T-helper 9 cell (primary cell): ENCODE measurements at places on chromosomes 2 and 18.

- DNase-seq, result no peak
Measured at GRCh38 chr2:48984922-48985321, 169.4 kb downstream of the FSHR start.

DNA sequence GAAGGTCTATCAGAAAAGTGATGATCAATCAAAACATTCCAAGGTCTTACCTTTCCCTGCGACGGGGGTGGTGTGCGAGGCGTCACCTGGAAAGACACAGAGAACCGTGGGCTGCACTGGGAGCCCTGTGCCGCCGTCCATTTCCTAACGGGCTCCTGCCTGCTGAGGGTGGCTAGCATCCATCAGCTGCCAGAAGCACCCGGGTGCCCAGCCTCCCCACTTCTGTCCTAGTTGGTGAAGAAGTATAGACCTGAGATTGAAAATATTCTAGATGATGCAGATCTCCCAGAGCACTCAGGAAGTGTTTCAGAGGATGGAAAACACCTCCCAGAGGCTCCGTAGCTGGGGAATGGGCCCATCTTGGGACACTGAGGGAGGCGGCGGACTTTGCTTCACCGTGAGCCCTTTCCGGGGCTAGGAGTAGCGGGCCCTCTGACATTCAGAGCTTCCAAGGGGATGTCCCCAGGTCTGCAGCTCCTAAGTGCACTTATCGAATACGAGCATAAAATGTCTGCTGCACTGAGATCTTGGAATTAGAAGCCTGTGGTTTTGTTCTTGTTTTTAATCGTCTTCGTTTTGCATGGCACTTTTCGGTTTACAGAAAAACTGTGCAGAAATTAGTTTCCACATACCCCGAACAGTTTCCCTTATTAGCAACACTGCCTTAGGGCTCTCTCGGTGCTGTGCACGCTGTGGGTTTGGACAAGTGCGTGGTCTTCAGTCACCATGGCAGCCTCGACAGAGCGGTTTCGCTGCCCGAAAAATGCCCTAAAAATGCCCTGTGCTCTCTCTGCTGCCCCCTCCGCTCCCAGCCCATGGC, 143.5 kb downstream of the MBP start:
- DNase-seq, result no peak

GRCh38 chr2:33620-34019, 12.7 kb downstream of the FAM110C start:
- DNase-seq, result no peak

DNA sequence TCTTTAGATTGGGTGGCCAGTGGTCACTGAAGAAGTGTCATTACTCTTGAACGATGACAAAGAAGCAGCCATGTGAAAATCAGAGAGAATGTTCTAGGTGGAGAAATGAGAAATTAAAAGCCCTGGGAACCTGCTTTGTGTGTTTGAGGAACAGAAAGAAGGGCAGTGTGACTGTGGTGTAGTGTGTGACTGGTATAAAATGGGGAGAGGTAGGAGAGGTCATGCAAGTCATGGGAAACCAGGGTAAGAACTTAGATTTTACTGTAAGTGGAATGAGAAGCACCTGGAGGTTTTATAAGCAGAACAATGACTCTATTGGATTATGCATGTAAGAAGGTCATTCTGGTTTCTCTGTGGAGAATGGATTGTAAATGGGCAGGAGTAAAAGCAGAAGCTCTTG, 12.2 kb downstream of the ICOS start:
- DNase-seq, result no peak

GRCh38 chr2:147628971-147629421, 215.8 kb upstream of the ACVR2A start:
- no peak for DNase-seq

DNA sequence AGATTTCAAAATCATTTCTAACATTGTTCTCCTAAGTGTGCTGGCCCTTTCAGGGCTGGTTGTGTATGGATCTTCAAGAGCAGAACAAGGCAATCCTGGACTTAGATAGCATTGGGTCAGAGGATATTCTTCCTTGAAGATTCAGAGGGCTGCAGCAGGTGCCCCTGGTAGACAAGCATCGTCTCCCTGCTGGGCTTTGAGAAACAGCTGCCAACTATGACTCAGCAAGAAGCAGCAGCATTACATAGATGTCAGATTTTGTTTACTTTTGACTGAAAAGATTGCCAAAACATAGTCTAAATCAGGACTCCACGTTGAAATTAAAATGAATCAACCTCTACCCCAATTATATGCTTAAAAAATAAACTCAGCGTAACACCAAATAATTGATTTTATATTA, 618.8 kb downstream of the SOCS6 start:
- DNase-seq, result no peak

GRCh38 chr18:46518438-46518837, 138.6 kb downstream of the LOXHD1 start:
- DNase-seq, result no peak

DNA sequence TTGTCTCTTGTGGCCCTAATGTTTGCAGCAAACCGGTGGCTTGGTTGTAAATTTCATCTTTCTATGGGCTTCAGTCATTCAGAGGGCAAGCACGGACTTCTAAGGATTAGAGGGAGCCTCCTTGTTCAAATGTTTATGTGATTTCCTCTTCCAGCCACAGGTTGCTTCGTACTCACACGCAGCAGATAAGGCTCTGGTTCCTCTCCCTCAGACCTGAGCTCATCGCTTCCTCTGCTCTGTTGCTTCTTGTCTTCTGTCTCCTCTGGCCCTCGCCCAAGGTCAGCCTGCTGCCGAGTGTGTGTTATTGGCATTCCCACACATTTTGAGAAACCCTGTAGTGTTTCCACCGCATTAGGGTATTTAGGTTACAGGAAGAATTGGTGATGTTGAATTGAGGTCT, 44.0 kb downstream of the MYL12B start:
- DNase-seq, result peak; percentile 3

DNA sequence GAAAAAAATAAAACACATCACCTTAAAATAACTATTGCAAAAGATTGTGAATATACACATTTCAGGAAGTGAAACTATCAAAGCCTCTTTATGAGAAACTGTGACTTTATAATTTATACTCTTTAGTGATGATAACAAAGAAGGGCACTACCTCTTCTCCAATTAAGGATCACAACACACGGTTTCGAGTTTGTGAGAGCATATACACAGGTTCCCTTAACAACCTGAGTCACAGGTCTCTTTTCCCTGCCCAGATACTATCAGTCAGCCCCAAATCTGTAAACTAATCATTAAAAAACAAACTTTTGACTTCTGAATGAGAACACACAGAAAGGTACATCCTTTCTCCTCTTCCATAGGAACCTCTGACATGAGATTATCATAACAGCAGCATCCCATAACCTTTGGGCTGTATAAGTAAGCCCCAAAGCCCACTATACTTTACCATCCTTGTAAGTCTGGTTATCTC, 44.9 kb downstream of the PTPN2 start:
- no peak for DNase-seq

DNA sequence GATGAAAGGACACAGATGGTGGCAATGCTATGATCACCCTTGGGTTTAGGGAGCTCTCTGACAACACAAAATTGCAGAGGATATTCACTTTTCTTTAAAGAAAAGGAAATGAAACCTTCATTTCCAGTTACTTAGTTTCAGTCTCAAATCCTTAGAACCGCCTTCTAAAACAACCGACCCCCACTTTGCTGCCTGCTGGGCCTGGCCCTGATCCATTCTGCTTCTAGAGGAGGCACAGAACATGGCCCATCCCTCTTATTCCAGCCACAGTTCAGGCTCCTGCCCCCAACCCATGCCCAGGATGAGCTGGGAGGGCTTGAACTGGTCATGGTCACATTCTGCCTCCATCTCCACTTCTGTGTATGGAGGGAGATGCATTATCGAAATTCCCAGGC, 311.6 kb downstream of the EN1 start:
- DNase-seq, result no peak

DNA sequence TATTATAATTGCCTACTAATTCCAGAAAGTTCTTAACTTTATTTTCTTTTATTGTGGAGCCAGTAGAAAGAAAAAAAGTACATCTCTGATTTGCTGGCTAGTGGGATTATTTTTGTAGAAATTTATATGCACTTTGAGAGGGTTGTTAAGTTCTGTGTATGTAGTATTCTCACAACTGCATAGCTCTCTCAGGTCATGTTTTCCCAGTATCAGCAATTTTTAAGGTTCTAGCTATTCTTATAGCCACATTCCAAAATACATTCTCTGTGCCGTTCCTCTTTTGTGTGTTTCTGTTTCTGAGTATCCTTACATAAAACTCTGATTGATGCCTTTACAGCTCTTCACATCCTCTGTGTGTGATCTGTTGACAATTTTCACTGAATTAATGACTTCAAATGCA, 199.3 kb upstream of the KYNU start:
- no peak for DNase-seq

DNA sequence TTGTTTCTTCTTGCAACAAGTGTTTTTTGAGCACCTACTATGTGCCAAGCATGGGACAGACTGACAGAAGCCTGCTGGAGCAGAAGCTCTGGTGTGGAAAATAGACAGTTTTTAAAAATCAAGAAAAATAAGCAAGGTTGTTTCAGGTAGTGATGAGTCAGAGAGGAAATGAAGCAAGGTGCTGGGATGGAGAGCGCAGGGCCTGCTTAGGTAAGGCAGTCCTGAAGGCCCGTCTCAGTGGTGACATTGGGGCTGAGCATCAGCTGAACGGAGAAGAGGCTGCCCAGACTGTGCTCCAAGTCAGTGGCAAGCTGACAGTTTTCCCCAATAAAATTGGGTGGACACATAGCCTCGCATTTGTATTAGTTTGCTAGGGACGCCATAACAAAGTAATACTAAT, 263.6 kb downstream of the SS18 start:
- DNase-seq, result no peak

DNA sequence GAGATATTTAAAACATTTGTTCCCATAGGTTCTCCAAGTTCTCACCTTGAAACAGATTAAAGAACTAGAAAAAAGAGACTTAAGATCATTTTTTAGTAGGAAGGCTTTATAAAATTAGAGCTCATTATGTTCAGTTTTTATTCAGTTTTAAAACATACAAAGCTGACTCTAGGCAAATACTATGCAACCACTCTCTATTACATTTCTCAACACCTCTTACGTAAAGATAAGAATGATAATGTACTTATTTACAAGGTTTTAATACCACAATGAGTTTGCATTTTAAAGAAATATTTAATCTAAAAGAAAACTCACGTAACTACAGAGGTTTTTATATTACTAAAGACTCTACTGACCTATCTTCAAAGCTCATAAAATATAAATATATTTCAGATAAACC, 68.8 kb downstream of the TMEM131 start:
- DNase-seq, result no peak

DNA sequence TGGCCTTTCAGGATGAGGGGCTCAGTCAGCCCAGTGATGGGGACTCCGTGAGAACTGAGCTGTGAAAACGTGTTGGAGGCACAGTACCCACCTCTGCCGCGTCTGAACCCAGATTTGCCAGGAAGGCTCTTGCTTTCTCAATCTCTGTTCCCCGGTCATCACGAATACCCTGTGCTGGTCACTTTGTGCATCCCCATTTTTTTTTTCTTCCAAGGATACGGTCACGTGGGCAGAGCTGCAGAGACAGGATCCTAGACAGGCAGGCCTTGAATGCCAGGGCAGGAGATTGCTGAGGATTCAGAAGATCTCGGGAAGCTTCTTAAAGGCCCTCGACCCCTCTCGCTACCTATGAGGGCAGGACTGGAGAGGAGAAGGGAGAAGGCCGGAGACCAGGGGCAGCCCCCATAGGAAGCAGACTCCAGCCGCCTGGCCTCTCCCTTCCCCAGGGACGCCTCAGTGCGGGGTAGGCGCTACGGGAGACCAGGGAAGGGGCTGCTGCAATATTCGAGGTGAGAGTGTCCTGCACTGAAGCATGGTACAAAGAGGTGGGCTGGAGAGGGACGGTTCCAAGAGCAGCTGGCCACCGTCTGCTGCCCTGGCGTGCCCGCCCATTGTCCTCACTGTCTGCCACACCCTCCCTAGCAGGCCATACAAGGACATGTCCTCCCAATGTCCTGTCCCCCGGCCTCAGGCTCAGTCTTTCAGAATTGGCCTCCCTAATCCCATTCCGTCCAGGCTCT, 29.0 kb upstream of the TAF1B start:
- no peak for DNase-seq

DNA sequence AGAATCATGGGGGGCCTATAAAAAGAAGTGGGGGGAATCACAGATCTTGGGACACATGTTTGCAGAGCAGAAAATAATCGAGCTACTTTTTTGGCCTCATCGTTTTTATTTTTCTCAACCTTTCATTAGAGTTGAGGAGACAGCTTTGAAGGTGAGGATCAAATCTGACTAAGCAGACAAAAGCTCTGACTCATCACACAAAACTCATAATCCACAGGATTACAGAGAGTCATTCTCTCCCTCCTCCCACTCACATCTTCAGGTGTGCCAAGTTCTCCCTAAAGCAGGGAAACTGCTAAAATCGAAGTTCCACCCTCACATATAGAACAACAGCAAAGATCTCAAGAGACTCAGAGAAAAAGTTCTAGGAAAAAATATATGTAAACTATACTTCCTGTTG, 15.6 kb downstream of the BAZ2B start:
- no peak for DNase-seq

DNA sequence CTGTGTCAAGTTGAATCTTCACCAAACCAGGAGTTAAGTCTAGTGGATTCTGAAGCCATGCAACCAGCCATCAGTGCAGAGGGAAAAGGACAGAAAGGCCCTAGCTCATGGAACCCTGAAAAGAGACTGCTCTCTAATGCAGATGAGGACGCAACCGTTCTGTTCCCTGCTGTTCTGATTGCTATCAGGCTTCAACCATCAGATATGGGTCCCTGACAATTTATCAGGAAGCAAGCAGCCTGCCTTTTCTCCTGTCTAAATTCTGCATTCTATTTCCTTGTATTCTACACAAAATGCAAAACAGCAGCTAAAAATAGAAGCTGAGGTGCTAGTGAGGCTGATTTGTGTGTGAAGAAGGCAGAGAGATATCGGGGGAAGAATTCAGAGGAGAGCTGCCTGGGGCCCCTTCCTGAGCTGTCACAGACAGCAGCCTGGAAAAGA, 68.4 kb upstream of the RTN4 start:
- no peak for DNase-seq

- no peak for DNase-seq
Measured at GRCh38 chr2:9192712-9193111, 13.9 kb upstream of the ASAP2 start.

GRCh38 chr2:67258831-67259230, 138.3 kb upstream of the ETAA1 start:
- DNase-seq, result no peak
